Right hindlimb (tissue), 1 donor: ENCODE measurements at places on chromosomes 6 and 20.
A peak's percentile ranks its signal among the peaks of the same experiment; 100 is the strongest.

DNA sequence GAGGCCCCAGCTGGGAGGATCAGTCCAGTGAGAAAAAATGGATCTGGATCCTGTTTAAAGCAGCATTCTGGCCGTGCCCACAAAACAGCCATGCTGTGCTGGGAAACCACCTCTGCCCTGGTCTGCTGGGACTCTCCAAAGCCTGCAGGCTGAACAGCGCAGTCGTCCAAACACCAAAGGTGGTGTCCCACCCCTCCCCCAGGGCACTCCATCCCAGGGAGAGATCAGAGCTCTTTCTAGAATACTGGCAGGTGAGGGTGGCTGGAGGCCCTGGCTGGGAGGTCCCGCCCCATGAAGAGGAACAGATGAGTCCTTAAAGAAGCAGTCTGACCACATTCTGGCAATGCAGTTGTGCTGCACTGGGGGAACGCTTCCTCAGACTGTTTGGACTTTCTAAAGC, 84.6 kb downstream of the MRAP2 start:
- no peak for DNase-seq

DNA sequence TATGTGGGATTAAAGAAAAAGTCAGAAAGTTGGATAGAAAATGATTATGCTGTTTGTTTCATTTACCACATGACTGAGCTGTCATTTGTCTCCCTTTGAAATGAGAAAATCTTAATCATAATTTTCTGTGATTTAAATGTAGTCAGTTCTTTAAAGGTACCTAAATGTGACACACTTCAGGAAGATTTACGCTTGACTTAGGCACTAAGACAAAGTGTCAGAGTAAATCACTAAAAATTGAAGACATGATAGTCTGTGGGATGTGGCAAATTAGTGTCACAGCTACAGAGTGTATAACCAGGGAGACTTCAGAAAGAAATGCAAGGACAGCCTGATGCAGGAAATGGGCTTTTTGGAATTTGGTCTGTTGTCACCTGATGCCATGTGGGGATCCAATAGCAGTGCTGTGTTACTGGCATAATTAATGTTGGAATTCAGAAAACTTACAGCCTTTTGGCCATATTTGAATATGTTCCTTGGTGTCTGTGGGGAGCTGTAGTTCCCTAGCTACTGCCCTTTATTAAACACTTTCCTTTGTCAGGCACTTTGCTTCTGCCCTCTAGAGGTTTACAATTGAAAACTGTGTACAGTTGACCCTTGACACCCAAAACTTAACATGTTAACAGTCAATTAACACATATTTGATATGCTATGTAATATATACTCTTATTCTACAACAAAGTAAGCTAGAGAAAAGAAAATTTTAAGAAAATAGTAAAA, 493.8 kb downstream of the UTRN start:
- no peak for DNase-seq

DNA sequence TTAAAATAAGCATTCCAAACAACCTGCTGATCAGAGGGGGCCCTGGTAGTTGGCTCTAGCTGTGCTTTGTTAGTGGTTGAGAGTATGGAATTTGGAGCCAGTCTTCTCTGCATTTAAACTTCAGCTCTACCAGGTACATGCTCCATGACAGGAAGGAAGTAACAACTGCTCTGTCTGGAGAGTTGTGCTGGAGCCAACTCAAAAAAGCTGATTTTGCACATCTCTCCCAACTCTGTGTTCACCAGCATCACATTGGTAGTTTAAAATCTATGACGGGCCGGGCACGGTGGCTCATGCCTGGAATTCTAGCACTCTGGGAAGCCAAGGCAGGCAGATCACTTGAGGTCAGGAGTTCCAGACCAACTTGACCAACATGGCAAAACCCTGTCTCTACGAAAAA, 68.8 kb upstream of the BMP2 start:
- DNase-seq = no peak

- no peak for DNase-seq
Observed at GRCh38 chr6:100343316-100344077, 121.2 kb downstream of the SIM1 start.

DNA sequence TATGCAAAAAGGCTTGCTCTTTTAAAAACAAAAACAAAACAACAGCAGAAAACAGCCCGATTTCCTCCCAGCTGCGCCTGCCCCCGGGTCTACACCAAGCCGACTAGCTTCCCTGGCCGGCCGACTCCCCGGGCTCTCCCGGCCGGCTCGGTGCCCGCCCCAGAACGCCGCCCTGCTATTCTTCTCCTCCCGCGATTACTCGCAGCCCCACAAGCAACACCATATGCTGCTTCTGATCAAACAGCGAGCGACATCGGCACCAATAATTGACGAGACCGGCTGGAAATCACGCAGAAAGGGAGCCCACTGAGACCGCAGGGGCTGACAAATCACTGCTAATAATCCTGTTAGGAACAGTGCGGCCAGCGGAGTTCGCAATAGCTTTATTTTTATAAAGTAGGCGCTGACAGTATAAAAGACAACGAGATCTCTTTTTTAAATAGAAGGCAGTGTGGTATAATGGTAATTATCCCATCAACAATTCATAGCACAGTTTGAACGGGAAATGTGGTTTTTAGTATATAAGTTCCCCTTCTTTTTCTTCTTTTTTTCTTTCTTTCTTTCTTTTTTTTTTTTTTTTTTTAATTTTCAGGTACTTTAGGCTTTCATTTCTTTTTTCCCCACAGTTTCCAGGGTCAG, 3.3 kb downstream of the SIM1 start:
- peak; percentile 61 for DNase-seq

DNA sequence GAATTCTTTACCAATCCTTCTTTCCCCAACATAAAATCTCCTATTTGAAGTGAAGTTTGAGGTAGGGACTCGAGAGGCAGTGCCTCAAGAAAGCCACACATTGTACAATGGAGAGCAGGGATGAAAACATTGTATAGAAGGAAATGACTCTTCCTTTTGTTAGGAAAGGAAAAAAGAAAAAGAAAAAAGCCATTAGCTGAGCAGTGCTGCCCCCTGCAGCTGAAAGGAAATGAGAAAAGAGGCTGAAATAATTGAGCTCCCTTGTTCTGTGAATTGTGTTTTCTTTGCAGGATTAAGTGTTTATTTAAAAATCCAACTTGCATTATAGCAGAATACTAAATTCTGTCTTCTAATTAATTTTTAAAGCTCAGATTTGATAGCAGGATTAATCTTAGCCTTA, 162.9 kb upstream of the SASH1 start:
- DNase-seq = no peak

DNA sequence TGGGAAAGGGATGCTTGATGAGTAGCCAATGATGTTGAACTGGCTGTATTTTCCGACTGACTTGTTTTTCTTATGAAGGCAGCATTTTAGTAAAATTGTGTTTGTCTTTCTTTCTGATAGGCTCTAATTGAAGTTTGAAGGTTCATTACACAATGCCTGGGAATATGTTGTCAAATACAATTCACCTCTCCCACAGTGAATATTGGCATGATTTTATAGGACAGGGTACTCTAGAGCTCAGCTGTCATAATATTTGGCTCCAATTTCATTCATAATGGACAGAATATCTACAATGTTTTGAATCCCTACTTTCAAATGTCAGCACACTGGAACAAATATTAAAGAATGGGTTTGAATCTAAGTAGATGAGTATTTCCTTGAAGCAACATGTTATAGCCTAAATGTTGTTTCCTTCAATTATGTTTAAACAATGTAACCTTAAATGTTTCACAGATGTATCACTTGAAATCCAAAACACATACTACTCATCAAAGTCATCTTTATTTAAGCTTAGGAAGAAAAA, 81.4 kb downstream of the LAMA2 start:
- no peak for DNase-seq

DNA sequence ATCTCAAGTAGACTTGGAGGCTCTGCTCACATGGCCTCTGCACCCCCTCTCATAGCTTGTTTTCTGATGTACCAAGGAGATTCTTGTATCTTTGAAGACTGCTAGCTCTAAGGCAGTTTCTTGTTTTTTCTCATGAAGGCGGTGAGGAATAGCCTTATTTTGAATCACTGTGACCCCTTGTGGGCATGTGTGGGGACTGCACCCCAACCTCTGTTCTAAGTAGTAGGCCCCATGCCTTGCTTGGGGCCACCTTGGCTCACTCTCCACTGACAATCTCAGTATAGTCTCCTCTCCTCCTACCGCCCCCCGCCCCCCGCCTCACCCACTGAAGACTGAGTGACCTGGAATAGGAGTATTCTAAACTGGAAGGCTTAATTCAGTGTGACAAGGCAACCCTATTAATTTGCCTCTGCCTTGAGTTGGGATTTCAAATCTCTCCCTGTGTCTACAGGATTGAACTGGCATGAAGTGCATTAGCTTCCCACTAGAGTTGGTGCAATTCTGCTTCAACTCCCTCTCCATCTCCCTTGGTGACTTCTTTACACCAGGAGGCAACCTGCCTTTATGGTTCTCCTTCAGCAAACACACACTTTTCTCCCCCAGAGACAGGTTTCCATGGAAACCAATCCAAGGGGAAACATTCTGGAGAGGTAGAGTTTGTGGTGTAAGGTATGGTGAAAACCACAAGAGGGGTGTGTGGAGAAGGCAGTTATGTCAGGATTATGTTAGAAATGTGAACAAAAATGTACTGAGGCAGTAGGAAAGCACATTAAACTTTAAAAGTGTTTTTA, 75.4 kb upstream of the ECI2 start:
- peak; percentile 37 for DNase-seq

GRCh38 chr20:5608104-5608441, 142.1 kb upstream of the SHLD1 start:
- no peak for DNase-seq

- DNase-seq = no peak
Observed at GRCh38 chr6:81909162-81909561, 156.7 kb upstream of the TENT5A start.

DNA sequence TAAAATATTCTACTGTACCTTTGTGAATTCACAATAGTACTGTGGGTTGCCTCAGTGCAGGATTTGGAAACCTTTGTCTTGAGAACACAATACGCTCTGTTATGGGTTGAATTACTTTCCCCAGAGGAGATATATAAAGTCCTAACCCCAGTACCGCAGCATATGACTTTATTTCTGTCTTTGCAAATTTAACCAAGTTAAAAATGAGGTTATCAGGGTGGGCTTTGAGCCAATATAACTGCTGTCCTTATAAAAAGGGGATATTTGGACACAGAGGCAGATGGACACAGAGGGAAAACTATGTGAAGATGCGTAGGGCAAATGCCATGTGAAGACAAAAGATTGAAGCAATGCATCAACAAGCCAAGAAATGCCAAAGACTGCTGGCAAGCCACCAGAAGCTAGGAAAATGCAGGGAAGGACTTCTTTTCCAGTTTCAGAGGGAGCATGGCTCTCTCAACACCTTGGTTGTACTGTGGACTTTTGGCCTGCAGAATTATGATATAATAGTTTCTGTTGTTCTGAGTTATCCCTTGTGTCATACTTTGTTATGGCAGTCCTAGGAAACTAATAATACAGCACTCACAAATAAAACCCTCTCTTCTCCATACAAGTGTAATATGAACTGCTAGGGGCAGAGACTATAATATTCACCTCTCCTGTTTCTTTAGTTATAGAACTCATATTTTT, 292.6 kb upstream of the SPTLC3 start:
- DNase-seq = peak; percentile 16

- no peak for DNase-seq
Observed at GRCh38 chr20:38325905-38326304, 20.4 kb upstream of the LBP start.

GRCh38 chr20:49594143-49594930, 26.4 kb upstream of the PTGIS start:
- peak; percentile 85 for DNase-seq
